T-cell (primary cell): ENCODE measurements at places on chromosomes 16 and 17.
A peak's percentile ranks its signal among the peaks of the same experiment; 100 is the strongest.

- no peak overlapping the region for H3K27ac ChIP-seq
- H3K4me1 ChIP-seq = no peaks in the 10 kb centered on the region
- no peak for DNase-seq
- no peak overlapping the region for H3K4me3 ChIP-seq
- no peaks in the 10 kb centered on the region for H3K36me3 ChIP-seq
Measured at GRCh38 chr17:11487469-11487868, 110.8 kb upstream of the DNAH9 start.

GRCh38 chr17:33291248-33292200 is 1.6 kb downstream of the ASIC2 start:
- H3K27ac ChIP-seq = no peak overlapping the region
- H3K4me1 ChIP-seq = no peaks in the 10 kb centered on the region
- no peaks in the 10 kb centered on the region for H3K36me3 ChIP-seq
- DNase-seq = no peak

- H3K36me3 ChIP-seq = peaks cover 3% of the 10 kb centered on the region
- peaks cover 28% of the 10 kb centered on the region for H3K4me1 ChIP-seq
- no peaks in the 10 kb centered on the region for H3K27me3 ChIP-seq
- H3K4me3 ChIP-seq = peak overlapping the region; percentile 88
Measured at GRCh38 chr17:4262703-4263102, 1.1 kb downstream of the ANKFY1 start.

DNA sequence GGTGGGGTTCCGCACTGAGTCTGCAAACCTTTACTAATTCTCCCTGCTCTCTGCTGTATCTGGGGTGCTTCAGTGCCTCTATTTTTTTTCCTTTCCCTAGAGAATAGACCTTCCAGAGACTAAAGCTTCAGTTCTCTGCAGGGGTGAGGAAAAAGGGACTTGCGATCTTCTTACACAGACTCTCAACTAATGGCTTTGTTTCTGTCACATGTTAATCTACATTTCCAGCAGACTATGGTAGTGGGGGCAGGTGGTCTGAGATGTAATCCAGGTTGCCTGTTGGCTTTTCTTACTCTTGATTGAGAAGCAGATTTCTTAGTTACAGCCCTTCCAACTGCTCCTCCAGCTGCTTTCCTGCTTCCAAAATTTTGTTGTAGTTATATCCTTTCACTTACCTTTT is 229.0 kb upstream of the NLRP1 start:
- H3K36me3 ChIP-seq = no peaks in the 10 kb centered on the region
- no peaks in the 10 kb centered on the region for H3K27me3 ChIP-seq
- H3K4me3 ChIP-seq = no peak overlapping the region
- H3K4me1 ChIP-seq = no peaks in the 10 kb centered on the region
- H3K27ac ChIP-seq = no peak overlapping the region

- no peaks in the 10 kb centered on the region for H3K36me3 ChIP-seq
- peaks cover 8% of the 10 kb centered on the region for H3K27me3 ChIP-seq
- no peak overlapping the region for H3K4me3 ChIP-seq
- no peak for DNase-seq
- H3K4me1 ChIP-seq = no peaks in the 10 kb centered on the region
Measured at GRCh38 chr16:19914877-19915276, 30.2 kb upstream of the GPRC5B start.

DNA sequence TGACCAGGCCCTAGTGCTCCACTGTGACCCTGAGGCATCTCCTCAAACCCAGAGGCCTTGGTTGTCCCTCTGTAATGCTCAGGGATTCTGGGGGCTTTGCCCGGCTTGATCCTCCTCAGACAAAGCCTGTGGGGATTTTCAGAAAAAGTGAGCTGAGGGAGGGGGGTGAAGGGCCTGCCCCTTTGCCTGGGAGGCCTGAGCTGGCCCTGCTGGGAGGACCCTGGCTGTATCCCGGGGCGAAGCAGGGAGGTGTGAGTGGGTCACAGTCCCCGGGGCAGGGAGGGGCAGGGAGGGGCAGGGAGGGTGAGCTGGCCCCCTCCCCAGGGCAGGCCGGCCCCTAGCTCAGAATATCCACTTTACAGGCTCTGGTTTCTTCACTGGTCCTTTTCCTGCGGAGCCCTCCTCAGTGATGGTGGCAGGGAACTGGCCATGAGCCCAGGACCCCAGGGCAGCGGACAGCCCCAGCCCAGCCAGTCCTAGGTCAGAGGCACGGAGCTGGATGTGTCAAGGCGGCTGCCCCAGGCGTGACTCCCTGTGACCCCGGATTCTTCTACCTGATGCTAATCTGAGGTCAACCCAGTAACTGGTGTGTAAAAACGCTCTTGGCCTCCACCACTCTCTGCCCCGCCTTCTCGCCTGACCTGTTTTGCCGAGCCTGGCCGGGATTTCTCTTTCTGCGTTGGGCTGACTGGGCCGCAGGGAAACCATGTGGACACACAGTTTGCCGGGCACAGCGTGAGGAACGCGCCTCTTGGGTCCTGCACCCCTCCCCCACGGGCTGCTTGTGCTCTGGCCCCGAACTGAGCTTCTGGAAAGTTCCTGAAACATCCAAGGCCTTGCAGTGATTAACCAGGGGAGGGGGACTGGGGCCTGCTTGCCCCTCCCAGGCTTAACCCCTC is 5.8 kb upstream of the FASN start:
- H3K27ac ChIP-seq = no peak overlapping the region
- no peak for DNase-seq
- peaks cover 11% of the 10 kb centered on the region for H3K36me3 ChIP-seq
- peaks cover 21% of the 10 kb centered on the region for H3K4me1 ChIP-seq

DNA sequence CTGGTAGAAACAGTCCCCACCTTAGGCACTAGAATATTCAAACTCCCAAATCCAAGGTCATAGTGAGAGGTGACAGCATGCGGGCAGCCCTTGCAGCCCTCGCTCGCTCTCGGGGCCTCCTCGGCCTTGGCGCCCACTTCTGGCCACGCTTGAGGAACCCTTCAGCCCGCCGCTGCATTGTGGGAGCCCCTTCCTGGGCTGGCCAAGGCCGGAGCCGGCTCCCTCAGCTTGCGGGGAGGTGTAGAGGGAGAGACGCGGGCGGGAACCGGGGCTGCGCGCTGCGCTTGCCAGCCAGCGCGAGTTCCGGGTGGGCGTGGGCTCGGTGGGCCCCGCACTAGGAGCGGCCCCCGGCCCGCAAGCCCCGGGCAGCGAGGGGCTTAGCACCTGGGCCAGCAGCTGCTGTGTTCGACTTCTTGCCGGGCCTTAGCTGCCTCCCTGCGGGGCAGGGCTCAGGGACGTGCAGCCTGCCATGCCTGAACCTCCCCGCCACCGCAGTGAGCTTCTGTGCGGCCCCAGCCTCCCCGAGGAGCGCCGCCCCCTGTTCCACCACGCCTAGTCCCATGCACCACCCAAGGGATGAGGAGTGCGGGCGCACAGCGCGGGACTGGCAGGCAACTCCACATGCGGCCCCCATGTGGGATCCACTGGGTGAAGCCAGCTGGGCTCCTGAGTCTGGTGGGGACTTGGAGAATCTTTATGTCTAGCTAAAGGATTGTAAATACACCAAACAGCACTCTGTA is 45.0 kb downstream of the KPNA2 start:
- no peak for DNase-seq
- no peak overlapping the region for H3K27ac ChIP-seq
- no peak overlapping the region for H3K4me3 ChIP-seq
- H3K4me1 ChIP-seq = peaks cover 3% of the 10 kb centered on the region
- H3K36me3 ChIP-seq = no peaks in the 10 kb centered on the region

DNA sequence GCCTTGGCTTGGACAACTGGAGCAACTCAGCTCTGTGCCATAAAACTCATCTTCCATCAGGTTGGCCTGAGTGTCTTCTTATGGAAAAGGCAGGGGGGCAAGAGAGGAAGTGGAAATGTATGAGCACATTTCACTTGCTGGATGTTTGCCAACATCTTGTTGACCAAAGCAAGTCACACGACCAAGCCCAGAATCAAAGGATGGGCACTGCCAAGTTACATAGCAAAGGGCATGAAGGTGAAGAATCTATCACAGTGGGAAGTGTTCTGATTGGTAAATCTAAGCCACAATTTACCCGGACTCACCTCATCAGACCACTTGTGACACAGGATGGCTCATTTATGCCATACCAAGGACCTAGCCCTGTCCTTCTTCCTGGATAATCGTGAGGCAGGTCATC is 310.5 kb upstream of the IRX5 start:
- H3K27me3 ChIP-seq = no peaks in the 10 kb centered on the region
- no peak overlapping the region for H3K27ac ChIP-seq
- H3K4me3 ChIP-seq = no peak overlapping the region
- H3K4me1 ChIP-seq = no peaks in the 10 kb centered on the region
- DNase-seq = no peak

- H3K36me3 ChIP-seq = no peaks in the 10 kb centered on the region
- H3K27ac ChIP-seq = no peak overlapping the region
Measured at GRCh38 chr17:79427621-79428539, 183.0 kb downstream of the RBFOX3 start.

DNA sequence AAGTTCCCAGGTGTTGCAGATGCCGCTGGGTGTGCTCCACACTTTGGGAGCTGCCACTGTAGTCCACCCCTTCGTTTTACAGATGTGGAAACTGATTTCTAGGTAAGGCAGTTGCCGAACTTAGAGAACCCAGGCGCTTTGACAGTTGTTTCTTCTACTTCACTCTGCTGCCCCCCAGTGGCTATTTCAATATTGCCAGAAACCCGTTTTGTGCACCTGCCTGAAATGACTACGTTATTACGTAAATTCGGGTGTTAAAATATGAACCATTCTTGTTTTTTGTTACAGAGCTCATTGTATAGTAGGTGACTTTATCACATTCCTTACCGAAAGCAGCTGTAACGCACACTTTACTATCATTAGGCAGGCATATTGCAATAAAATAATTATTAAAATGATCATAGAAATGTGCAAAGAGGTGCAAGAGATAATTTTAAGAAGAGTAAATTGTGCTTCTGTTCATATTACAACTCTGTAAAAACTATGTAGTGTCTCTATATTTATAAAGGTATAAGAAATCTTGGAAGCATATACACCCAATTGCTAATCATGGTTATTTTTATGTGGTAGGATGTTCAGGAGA is 44.9 kb downstream of the OTOA start:
- DNase-seq = peak; percentile 71
- H3K36me3 ChIP-seq = no peaks in the 10 kb centered on the region
- no peak overlapping the region for H3K4me3 ChIP-seq
- no peak overlapping the region for H3K27ac ChIP-seq

GRCh38 chr17:5740937-5741336 is 156.6 kb upstream of the NLRP1 start:
- DNase-seq = no peak
- no peak overlapping the region for H3K27ac ChIP-seq
- H3K36me3 ChIP-seq = no peaks in the 10 kb centered on the region
- H3K4me3 ChIP-seq = no peak overlapping the region
- H3K27me3 ChIP-seq = peaks cover 6% of the 10 kb centered on the region
- H3K4me1 ChIP-seq = no peaks in the 10 kb centered on the region

DNA sequence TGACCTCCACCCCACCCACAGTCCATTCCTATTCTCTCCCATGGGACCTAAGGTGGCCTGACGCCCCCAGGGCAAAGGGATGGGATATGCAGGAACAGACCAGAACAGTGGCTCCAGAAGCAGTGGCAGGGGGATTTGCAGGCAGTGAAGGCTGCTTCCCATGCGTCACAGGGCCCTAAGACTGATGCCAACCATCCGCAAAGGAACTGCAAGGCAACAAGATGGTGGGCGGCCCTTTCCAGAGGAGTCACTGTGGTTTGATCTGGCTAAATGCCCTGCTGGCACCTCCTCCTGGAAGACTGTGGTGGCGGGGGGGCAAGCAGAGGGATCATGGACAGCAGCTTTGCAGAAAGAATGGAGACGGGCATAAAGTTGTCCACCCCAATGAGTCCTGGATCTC is 4.4 kb upstream of the SLC39A11 start:
- no peak for DNase-seq
- no peaks in the 10 kb centered on the region for H3K36me3 ChIP-seq
- H3K27me3 ChIP-seq = peaks cover 17% of the 10 kb centered on the region
- no peak overlapping the region for H3K4me3 ChIP-seq
- no peak overlapping the region for H3K27ac ChIP-seq

DNA sequence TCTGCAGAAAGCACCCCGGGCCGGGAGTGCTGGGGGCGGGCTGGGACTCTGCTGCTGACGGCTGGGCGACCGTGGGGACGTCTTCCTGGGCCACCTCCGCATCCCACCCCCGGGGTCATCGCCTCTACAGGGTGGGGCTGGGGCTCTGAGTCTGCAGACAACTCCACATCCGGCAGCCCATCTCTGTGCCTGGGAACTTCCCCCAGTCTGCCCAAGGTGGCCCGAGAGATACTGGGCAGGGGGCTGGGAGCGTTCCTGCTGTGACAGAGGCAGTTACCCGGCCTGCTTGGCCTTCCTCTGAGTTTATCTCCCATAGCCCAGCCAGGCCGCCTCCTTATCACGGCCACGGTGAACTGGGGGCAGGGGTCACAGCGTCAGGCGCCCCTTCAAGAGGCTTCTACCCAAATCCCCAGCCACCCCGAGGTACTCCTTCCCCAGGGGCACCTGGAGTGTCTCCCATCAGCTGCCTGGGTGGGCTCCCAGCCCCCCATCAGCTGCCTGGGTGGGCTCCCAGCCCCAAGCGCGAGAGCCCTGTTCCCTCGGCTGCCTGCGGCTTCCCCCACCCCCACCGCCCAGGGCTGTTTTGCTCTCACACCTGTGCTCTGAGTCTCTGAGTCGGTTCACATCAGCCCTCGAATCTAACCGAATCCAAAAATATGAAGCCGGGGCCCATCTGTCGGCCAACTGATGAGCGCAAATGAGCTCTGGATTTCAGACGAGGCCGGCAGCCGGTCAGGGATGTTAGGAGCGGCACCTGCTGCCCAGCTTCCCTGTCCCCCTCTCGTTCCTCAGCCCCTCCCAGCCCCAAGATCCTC is 15.6 kb upstream of the CBFA2T3 start:
- H3K36me3 ChIP-seq = no peaks in the 10 kb centered on the region
- no peak for DNase-seq
- peaks cover 75% of the 10 kb centered on the region for H3K27me3 ChIP-seq
- H3K27ac ChIP-seq = no peak overlapping the region

- DNase-seq = no peak
- H3K4me1 ChIP-seq = peaks cover 25% of the 10 kb centered on the region
- no peaks in the 10 kb centered on the region for H3K36me3 ChIP-seq
- H3K27me3 ChIP-seq = no peaks in the 10 kb centered on the region
- H3K4me3 ChIP-seq = peak overlapping the region; percentile 88
Measured at GRCh38 chr16:30570636-30571444, 674 bp downstream of the ZNF688 start.

GRCh38 chr17:76982408-76983074 is 114.3 kb downstream of the MGAT5B start:
- peak; percentile 22 for DNase-seq
- peak overlapping the region; percentile 75 for H3K27ac ChIP-seq
- no peak overlapping the region for H3K4me3 ChIP-seq
- H3K36me3 ChIP-seq = no peaks in the 10 kb centered on the region
- H3K27me3 ChIP-seq = peaks cover 9% of the 10 kb centered on the region
- peaks cover 27% of the 10 kb centered on the region for H3K4me1 ChIP-seq

DNA sequence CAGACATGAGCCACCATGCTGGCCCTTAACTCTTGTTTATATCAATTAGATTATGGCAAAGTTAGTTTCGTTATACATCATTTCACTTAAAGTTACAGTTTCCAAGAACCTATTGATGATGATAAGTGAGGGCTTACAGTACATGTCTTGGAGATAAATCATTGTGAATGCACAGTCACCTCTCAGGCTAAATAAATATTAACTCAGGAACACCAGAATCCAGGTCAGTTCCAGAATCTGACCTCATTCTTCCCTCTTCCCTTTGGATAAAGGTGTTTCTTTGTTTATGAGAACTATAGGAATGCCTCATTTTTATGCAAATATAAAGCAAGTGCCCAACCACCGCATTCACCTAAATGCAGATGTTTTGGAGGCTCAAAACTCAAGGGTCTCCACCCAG is 48.4 kb upstream of the CRYM start:
- H3K27ac ChIP-seq = no peak overlapping the region
- no peaks in the 10 kb centered on the region for H3K36me3 ChIP-seq
- no peaks in the 10 kb centered on the region for H3K27me3 ChIP-seq
- DNase-seq = no peak
- H3K4me1 ChIP-seq = no peaks in the 10 kb centered on the region

- DNase-seq = no peak
- no peaks in the 10 kb centered on the region for H3K36me3 ChIP-seq
- H3K27me3 ChIP-seq = no peaks in the 10 kb centered on the region
Measured at GRCh38 chr16:65789161-65789945, 577.1 kb upstream of the CDH5 start.
